ENCODE measurements at places on chromosomes 6 and 20.

DNA sequence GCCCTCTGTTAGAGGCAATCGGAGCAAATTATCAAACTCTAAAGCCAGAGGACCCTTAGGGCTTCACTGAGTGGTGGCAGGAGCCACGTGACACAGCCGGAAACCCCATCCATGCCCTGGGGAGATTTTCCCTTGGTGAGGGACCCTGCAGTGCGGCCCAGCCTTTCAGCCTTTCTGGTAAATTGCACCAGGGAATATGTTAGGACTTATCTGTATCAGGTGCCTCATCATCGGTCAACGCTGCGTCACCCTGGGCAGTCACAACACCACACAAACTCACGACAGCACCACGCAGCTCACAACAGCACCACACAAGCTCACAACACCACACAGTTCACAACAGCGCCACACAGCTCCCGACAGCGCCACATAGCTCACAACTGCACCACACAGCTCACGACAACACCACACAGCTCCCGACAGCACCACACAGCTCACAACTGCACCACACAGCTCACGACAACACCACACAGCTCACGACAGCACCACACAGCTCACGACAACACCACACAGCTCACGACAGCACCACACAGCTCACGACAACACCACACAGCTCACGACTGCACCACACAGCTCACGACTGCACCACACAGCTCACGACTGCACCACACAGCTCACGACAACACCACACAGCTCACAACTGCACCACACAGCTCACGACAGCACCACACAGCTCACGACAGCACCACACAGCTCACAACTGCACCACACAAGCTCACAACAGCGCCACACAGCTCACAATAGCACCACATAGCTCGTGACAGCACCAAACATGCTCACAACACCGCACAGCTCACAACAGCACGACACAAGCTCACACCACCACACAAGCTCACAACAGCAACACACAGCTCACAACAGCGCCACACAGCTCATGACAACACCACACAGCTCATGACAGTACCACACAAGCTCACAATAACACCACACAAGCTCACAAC, 199.0 kb downstream of the DLL1 start:
- DNase-seq: no peak

GRCh38 chr6:56685102-56685733, 42.5 kb upstream of the DST start:
- no peak for DNase-seq

DNA sequence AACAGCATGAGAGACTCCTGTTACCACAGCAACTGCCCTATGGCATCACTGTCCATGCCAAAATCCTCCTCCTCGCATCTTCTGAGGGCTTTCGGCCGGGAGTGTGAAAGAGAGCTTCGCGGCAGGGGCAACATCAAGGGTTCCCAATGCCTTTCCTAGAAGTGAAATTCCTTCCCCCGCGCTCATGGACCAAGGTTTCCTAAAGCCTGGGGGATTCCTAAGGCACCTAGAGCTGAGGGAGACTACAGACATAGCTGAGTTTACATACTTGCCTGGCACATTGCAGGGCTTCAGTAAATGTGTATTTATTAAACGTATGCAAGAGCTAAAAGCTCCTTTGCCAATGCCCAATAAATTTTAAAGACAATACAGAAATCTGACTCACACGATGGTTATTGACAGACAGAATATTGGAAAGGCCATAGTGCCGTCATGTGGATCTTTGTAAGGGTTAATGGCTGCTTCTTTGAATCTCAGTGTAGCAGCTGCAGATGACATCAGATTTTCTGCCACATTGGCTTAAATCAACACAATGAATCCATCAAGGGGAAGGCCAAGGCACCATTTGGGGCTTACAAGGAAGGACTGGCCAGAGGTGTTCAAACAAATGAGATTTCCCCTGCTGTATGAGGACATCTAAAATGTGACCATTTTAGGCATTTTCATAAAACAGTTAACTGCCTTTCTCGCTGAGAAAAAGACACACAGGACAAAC, 281.2 kb upstream of the JARID2 start:
- DNase-seq: no peak

GRCh38 chr6:89928604-89929003, 34.3 kb downstream of the GJA10 start:
- no peak for DNase-seq

GRCh38 chr6:25229671-25230321, 49.4 kb upstream of the CARMIL1 start:
- DNase-seq: peak; percentile 50

GRCh38 chr6:159620947-159621346, 72.1 kb downstream of the SOD2 start:
- no peak for DNase-seq

GRCh38 chr6:130827247-130828149, at the start of gene SMLR1:
SMLR1 (plus strand) TSS chr6:130827406; CDS start chr6:130827414, 8 bp downstream.
- DNase-seq: no peak

DNA sequence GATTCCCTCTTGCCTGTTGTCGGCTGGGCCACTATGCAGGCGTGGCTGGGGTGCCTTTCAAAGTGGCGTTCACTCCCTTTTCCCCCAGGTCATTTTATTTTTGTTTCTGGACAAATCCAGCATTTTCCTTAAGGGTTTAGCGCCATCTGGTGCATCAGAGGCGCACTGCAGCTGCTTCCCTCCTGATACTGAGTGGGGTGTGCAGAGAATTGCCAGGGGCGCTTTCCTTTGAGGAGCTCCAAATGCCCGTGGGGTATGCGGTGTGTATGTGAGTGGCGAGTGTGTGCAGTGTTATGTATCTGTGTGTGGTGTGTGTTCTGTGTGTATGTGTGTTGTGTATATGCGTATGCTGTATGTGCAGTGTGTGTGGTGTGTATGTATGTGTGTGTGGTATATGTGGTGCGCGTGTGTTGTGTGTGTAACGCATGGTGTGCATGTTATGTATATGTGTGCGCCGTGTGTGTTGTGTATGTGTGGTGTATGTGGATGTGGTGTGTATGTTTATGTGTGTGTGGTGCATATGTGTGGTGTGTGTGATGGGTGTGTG, 100.1 kb upstream of the AGPAT4 start:
- no peak for DNase-seq

DNA sequence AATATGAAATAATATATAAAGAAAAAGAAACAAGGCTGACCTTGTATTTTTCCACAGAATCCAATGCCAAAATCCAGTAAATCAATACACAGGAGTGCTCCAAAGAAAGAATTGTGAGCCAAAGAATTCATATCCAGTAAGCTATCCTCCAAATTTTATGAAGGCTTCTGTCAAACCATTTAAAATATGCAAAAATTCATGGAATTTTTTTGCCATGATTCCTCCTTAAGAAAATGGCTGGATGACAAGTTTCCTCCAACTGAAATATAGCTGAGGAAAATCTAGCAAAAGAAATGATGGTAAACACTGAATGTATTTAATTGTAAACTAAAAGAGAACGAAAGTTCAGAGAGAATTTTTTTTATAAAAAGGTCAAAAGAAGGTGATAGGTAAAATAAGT, 290.3 kb downstream of the UBE3D start:
- DNase-seq: no peak

GRCh38 chr6:35663447-35664235, 25.1 kb downstream of the FKBP5 start:
- DNase-seq: no peak

GRCh38 chr6:145756170-145756662, 20.9 kb upstream of the EPM2A start:
- peak; percentile 88 for DNase-seq

DNA sequence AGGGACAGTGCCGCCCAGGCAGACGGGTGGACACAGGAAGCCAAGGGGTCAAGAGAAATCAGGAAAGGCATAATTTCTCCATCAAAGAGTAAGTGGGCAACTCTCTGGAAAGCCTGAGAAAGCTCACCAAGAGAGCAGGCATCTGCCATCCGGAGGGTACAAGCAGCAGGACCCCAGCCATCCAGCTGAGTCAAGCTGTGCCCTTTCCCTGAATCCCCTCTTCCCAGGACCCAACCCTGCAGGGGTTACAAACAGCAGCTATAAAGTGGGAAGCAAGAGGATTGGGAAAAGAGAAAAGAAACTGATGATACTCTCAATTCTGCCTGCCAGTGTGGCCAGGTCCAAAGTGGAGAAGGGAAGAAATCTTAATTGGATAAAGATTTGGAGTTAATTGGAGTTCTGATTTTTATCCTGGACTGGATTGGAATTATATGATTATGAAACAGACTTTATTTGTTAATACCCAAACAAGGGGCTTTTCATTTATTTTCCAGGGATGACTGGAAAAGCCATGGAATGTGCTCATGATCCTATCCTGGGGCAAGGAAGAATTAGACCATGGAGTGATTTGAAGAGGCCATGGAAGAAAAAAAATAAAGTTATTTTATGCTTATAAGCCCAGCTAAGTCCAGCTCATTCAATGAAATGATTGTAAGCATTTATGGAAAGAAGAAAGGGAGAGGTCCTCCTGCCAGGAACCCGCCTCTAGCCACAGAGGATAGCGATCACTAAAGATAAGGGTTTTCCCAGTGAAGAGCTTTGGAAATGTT, 34.9 kb downstream of the NHLRC1 start:
- DNase-seq: peak; percentile 20

GRCh38 chr6:99458319-99458718, 33.2 kb upstream of the PNISR start:
- no peak for DNase-seq
